ENCODE measurements at places on chromosomes 16 and 17.

- DNase-seq: no peak
These were observed 70.4 kb upstream of the SMURF2 start for GRCh38 chr17:64732336-64733006.

DNA sequence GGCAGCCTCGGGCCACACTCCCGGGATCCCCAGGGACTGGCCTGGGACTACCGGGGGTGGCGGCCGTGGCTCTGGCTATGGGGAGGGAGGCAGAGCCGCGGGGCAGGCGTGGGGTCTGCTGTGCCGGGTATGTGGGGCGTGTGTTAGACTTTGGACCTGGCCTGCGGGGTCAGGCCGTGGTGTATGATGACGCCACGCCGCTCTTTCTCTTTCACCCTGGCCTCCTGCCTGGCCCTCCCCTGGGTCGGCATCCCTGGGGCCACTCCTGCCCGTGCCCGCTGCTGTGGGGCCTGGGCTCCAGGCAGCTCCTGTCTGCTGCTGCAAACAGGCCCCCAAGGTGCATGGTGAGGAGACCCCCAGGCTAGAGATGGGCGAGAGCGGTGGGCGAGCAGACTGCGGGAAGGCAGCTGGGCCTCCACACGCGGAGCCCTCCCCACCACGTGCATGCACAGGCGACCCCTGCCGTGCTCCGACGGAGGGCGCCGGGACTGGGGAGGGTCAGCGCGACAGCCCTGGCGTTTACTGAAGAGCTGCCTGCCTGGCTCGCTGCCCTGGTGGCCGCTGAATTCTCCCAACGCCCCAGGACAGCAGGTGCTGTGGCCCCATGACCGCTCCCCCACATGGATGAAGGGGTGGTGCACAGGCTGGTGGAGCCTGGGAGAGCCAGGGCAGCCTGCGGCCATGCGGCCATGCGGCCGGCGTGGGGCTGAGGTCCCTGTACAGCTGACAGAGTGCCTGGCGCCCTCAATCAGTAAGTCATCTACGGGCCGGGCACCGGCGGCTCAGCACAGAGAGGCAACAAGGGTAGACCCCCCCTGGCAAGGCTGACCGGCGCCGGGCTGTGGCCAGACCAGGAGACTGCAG is 16.0 kb downstream of the CAPN15 start:
- DNase-seq: no peak

GRCh38 chr17:80644536-80644935 is 99.9 kb downstream of the RPTOR start:
- no peak for DNase-seq

DNA sequence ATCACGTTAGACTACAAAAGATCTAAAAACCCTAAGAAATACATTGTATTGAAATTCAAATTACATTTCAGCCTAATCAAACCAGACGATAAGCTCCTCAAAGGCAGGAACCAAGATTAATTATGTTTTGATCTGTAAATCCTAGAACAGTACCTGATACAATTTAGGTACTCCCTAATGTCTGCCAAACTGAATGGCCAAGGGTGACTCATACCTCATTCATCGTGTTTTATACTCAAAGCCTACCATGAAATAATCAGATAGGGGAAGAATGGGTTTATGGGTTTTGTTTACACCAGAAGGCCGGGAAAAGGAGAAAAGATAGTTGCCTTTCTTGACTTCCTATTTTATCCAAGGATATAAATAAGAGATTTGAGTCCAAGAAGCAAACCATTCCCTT is 19.3 kb downstream of the MMD start:
- no peak for DNase-seq

DNA sequence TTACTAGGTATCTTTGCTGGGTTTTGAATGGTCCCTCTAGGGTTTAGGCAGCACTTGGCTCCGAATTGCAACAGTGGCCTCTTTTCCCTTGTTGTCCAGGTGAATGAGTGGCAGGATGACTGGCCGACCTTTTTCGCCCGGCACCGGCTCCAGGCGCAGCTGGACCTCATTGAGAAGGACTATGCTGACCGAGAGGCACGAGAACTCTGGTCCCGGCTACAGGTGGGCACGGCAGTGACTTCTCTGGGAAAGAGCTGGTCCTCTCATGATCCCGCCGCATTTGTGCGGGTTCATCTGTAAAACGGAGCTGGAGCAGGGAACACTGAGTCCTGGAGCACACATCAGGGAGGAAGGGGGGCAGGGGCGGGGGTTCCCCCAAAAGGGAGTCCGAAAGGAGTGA is 3.1 kb upstream of the TBCD start:
- no peak for DNase-seq

DNA sequence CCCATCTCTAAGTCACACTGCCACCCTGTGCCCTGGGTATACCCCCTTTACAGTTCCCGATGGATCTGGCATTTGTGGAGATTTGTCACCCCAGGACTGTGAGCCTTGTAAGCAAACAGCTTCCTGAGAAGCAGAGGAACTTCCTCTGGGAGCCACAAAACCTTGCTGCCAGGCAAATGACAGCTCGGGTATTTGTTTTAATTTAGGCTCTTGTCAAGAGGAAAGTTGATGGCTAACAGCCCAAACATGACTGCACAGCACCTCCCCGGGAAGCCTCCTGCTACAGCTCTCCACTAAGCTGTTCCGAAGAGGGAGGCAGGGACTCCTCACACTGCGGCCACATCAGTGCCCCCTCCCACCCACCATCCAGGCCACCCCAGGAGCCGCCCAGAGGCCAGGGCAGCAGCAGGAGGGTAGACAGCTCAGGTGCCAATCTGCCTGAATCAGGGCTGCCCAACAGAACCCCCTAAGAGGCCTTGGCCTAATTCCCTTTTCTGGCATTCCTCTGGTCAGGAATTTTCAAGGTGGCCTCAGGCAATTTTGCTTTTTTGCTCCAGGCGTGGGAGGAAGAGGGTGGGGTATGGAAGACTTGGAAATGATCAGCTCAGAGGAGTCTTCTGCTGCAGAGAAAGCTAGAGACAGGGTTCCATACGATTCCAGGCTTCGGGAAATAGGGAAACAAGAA is 2.6 kb downstream of the ABR start:
- DNase-seq: no peak

- no peak for DNase-seq
These were observed 3.1 kb upstream of the SERPINF1 start for GRCh38 chr17:1758807-1759206.

GRCh38 chr16:50313596-50314478 is 47.5 kb downstream of the ADCY7 start:
- peak; percentile 63 for DNase-seq

DNA sequence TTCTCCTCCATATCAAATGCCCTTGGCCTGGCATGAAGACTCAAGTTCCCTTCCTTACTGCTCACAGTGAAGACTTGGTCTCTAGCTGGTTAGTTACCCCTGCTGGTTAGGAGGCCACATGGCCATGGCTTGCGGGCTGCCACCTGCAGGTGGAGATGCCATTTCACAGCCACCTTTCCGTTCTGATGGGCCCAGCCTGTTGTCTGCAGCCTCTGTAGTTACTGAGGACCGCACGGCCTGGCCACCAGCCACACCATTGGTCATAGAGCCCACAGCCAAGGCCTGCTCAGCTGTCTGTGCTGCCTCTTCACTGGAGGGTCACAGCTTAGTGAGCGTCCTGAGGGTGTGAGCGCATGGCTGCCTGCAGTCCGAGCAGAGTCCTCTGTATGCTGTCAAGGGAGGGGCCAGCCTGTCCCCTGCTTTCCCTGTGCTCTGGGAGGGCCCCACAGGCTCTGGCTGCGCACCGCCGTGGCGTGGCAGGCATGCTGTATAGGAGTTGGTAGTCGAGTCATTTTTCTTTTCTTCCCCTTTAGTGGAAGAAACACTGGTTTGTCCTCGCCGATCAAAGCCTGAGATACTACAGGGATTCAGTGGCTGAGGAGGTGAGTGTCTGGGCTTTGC is 59.2 kb downstream of the PLD6 start:
- no peak for DNase-seq

DNA sequence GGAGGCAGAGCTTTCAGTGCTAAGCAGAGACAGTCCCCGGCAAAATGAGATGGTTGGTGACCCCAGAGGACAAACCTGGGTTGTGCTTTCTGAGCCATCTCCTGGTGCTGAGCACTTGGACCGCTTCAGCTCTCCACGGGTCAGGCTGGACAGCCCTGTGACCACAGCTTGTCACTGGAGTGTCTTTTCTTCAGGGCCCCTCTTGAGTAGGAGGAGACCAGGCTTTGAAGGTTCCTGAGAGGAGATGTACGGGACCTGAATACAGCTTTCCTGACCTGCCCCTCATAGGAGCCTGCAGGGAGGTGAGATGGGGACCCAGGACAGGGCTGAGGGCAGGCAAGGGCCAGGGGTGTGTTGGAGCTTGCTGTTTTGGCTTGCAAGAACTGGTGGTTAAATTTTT is 17.8 kb upstream of the ADGRG1 start:
- DNase-seq: peak; percentile 47

- no peak for DNase-seq
These were observed 1.7 kb upstream of the CHAD start for GRCh38 chr17:50470426-50470825.

DNA sequence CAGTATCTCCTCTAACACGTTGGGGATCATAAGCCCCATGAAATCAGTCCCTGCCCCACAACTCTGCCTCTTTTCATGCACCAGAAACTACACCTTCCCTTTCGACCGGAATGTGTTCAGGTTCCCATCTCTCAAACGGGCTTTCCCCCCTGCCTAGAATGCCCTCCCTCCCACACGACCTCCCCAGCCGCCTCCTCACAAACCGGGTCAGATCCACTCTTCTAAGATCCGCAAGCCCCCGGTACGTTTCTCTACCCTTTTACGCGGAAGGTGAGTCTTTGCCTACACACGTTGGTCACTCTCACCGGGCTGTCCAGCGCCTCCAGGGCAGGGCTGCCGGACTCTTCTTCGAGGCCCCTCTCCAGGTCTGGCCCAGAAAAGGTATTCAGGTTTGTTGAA is 708 bp downstream of the DHX33 start:
- peak; percentile 61 for DNase-seq

DNA sequence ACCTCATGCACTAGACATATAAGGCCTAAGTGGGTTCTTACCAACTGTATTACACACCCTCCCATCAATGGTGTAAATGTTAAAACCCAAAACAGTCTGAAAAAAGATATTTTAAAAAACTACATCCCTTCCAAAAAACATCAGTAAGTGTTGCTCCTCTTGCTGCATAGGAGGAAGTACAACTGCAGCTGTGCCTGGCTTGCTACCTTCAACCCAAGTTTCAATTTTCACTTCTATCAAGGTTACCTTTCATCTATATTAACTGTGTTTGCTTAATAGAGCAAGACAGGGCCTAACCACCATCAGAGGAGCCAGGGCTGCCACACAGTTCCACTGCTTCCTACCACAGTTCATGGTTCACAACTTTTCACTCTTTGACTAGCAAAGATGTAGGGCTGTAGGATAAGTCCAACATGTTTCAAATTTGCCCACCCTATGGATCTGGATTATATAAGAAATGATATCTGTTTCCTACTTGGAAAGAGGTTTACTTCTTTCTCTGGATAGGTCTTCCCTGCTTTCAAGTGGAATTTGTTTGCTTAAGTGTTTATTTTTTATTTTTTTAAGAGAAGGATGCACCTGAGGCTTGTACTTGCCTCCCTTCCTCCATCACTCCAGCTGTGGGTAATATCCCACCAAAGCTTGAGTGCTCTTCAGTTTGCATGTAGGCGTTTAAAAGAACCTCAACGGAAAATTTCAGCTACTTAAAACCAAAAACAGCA is 56.7 kb downstream of the GRB7 start:
- DNase-seq: no peak

DNA sequence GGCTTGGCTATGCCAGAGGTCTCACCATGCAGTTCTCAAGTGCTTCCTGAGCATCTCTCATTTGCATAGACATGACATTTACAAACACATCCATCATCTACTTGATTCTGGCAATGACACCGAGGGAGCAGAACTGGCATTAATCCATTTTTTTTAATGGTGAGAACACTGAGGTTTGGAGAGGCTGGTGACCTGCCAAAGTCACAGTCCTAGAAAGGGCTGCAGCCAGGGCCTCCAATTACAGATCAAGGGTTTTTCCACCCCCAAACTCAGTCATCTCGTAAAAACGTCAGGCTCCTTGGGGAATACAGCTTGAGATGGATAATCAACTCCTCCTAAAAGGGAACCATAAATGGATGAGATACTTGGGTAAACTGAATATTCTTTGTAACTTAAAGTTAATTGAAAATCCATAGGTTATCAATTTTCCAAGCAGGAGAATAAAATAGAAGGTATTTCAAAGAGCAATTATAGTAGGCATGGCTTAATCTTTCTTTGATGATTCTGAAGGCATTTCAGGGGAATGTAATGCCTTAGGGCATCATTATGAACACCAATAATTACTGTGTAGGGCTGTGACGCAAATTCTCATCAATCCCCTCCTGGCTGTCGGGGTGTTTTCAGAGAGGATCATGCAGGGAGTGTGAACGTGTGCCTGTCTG is 9.4 kb upstream of the MEOX1 start:
- DNase-seq: no peak

DNA sequence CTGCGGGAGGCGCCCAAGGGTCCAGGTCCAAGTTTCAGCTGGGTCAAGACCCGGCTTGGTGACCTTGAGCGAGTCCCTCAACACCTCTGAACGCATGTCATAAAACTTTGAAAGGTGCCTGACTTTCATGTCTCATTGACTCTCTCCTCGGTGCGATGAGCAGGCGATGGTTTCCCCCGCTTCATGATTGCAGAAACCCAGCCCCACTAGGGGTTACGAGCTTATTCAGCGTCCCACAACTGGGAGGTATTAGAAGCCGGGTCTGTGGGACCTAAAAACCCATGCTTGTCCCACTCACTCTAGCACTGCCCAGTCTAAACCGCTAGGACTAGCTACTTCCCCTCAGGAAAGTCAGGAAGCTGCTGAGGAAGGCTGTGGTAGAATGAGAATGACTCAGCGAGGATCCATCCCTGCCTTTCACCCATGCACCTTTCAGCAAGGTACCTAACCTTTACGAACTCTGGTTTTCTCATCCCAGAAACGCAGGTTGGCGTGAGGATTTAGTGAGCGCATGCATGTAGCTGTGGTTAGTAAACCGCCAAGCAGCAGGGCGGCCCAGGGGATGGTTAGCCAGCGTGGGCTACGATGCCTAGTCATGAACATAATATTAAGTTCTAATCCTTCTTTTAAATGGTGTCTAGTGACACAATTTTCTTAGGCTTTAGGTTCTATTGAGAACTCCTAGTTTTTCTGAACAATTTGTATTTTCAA is 26.2 kb upstream of the RFFL start:
- DNase-seq: no peak

GRCh38 chr17:41026715-41027471 is at the start of gene KRTAP1-5:
KRTAP1-5 (minus strand) TSS chr17:41027208; CDS start chr17:41027155, 53 bp downstream.
- no peak for DNase-seq

GRCh38 chr17:60577147-60577915 is 22.7 kb upstream of the PPM1D start:
- no peak for DNase-seq

DNA sequence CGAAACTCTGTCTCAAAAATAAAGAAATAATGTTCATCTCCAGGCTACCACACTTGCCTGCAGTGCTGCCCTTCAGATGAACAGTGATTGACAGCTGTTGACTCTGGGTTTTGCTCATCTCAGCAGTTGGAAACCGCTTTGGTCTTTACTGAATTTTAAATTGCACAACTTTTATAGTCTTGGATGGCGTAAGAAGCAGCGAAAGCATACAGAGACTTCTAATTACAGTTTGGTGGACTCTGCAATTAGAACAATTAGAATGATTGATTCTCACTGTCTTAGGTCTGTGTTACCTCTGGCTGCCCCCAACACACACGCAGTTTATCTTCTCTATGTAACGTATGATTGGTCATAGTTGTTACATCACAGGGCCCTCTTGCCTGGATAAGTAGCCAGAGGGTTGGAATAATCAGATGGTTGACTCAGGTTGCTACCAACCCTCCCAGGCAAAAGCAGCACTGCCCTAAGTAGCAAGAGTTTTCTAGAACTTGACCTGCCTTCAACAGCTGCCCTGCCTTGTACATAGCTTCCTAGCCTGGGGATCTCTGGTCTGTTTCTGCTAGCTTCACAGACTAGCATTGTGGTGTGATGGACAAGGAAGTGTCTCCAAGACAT is 1.9 kb upstream of the NAT9 start:
- no peak for DNase-seq
